ENCODE measurements at places on chromosomes 6 and 20.

GRCh38 chr20:50996901-50997865 lies 25.7 kb downstream of the KCNG1 start:
- DNase-seq = no peak

- no peak for DNase-seq
These were observed 5.3 kb upstream of the SERPINB6 start for GRCh38 chr6:2976571-2977085.

DNA sequence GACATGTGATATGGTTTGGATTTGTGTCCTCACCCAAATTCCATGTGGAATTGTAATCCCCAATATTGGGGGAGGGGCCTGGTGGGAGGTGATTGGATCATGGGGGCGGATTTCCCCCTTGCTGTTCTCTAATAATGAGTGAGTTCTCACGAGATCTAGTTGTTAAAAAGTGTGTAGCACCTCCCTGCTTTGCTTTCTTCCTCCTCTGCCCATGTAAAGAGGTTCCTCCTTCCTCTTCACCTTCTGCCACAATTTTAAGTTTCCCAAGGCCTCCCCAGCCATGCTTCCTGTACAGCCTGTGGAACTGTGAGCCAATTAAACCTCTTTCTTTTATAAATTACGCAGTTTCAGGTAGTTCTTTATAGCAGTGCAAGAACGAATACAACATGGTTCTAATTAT lies 2.1 kb upstream of the ZNF451 start:
- no peak for DNase-seq

GRCh38 chr6:24513602-24514001 lies 18.8 kb downstream of the ALDH5A1 start:
- DNase-seq = no peak

DNA sequence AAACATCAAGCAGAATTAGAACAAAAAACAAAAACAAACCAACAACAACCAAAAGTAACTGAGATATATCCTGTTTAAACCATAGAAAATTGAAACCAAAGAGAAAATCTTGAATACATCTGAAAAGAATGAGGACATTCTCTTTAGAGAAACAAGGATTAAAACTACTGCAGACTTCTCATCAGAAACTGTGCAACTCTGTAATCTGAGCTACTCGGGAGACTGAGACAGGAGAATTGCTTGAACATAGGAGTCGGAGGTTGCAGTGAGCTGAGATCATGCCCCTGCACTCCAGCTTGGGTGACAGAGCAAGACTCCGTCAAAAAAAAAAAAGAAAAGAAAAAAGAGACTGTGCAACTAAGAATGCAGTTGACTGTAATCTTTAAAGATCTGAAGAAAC lies 153.4 kb downstream of the SYNDIG1 start:
- no peak for DNase-seq

GRCh38 chr20:51937779-51938178 lies 135.5 kb upstream of the SALL4 start:
- DNase-seq = no peak

- DNase-seq = no peak
These were observed 63.4 kb downstream of the TCP11 start for GRCh38 chr6:35077713-35078105.

DNA sequence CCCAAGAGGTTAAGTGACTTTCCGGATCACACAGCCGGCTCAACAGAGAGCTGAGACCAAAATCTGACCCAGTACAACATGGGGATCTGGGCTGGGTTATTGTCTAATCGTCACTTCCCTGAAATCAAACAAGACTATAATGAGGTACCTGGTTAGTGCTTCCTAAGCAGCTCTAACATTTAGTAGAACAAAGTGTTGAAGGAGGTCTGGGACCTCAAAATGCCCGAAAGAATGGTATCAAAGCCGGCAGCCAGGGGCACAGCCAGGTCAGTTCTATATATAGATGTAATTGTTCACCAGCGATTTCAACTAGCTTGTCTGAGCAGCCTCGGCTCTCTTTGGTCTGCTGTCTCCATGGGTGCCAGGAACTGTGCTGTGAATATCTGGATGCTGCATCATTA lies 245.5 kb upstream of the ECI2 start:
- DNase-seq = no peak

DNA sequence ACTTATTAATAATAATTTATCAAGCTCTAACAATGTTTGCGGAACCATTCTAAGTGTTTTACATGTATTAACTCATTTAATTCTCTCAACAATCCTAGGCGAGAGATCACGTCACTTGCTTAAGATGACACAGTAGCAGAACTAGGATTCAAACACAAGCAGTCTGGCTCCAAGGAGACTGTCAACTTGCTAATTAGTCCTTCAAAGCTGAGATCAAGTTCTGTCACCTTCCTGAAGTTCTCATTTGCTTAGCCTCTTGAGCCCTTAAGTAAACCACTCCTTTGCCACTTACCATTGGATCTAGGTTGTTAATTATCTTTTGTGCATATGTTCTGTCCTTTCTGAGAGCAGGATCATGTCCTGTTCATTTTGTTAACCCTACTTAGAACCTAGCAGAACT lies 14.1 kb downstream of the FKBP5 start:
- DNase-seq = no peak

GRCh38 chr6:165846123-165846966 lies 183.3 kb upstream of the PDE10A start:
- DNase-seq = no peak

DNA sequence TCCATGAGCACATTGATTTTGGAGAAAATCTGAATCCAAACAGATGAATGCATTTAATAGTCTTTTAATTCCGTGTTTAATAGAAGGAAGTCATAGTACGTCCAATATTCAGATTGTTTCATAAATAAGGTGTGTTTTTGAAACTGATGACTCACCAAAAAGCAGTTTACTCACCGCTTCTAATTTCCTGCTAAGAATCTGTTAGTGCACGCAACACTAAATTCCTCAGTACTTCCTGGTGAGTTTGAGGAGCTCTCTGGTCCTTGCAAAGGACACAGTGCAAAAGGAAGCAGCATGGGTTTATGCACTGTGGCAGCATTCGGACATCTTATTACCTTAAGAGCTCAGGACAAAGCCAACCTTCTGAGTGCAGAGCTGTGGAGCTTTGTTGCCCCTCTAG lies 2.3 kb upstream of the ADGRF1 start:
- no peak for DNase-seq

GRCh38 chr6:165692106-165692653 lies 29.1 kb upstream of the PDE10A start:
- DNase-seq = no peak

GRCh38 chr6:166415833-166416347 lies 33.1 kb upstream of the MPC1 start:
- no peak for DNase-seq

DNA sequence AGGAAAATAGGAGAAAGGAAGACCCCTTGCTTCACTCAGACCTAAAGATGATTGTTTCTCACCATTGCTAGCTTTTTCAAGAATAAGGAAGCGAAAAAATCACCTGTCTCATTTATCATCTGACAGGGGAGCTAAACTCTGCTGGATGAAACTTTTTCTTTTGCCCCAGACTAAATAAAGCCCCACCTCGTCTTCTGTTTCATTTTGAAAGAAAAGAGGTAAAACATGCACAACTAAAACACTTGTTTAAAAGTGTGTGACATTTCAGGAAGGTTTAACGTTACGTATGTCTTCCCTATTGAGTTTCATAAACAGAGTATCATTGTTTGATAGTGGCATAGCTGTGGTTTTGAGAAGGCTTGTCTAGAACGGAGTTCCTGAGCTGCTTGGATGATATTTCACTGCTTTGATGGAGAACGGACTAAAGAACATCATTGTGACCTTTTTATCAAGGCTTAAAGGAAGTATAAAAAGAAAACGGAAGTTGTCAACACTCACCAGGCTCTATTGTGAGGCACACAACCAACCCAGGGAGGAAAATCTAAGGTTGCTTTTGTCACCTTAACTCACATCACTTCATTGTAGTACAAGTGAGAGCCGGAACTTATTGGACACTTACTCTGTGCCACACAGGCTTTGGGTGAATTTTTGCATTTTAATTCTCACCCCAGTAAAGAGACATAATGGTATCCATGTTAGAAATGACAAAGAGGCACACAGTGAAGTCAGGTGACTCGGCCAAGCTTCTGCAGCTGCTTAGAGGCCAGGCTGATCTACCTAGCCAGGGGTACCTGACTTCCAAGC lies 29.5 kb downstream of the TSHZ2 start:
- peak; percentile 30 for DNase-seq

GRCh38 chr20:45588800-45589199 lies 9.7 kb upstream of the WFDC8 start:
- no peak for DNase-seq

DNA sequence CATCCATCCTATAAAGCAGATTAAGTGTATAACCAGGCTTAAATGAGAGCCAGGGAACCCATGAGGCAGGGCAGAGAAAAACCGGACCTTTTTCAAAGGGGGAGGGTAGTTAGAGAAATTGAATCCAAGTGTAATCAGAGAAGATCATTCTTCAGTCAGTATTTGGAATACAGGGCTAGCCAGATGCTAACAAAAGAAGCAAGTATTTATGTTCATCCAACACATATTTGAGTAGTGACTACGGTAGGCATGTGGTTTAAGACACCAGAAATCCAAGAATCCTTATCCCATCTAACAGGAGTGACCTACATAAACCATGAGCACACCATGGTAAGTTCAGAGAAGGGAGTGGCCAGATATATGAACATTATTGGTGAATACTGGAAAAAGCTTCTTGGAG lies 46.8 kb upstream of the FAM83C start:
- no peak for DNase-seq

- peak; percentile 76 for DNase-seq
These were observed 7.8 kb upstream of the MDGA1 start for GRCh38 chr6:37705239-37706051.

DNA sequence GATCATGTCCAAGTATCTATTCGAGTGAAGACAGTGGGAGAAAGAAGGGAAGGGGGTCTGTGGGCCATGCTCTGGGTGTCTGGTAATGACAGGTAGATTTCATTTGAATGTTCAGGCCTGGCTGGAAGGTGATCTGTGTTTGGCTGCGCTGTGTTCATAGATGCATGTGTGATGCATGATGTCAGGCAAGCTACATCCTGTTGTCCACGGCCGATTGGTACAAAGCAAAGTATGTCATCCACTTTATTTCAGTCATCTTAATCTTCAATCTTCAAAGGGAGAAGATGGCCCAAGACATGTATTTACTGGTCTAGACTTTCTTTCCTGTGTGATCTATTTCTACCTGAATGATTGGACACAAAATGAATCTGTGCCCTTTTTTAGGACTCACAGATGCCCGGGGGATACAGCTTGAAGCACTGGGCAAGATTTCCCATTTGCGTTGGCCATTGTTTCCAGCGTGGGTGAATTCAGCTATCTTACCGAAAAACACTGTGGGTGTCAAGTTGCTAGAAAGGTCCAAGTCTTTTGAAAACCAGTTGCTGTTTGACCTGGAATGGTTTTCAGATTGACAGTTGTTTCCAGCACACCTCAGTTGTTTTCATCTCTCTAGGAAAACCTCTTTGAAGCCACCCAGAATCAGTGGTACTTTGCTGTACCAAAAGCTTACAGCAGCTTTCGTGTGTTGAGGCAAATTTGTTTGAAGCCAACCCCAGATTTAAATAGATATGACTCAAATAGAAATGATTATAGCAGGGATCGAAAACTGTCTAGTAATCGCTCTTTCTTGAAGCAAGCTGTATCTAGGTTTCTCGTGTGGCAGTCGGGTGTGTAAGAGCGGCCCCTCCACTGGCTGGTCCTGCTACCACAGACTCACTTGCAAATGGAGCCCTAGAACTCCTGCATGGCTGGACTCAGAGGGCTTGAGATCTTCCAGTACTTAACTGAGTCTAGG lies 27.2 kb downstream of the DUSP22 start:
- DNase-seq = no peak

- no peak for DNase-seq
These were observed 4.7 kb downstream of the OTOR start for GRCh38 chr20:16752901-16753300.

GRCh38 chr20:47985092-47985850 lies 200.0 kb upstream of the SULF2 start:
- DNase-seq = no peak

- no peak for DNase-seq
These were observed 35.1 kb downstream of the SGK1 start for GRCh38 chr6:134282816-134283215.

GRCh38 chr6:157420497-157420896 lies 39.5 kb downstream of the ZDHHC14 start:
- DNase-seq = no peak

DNA sequence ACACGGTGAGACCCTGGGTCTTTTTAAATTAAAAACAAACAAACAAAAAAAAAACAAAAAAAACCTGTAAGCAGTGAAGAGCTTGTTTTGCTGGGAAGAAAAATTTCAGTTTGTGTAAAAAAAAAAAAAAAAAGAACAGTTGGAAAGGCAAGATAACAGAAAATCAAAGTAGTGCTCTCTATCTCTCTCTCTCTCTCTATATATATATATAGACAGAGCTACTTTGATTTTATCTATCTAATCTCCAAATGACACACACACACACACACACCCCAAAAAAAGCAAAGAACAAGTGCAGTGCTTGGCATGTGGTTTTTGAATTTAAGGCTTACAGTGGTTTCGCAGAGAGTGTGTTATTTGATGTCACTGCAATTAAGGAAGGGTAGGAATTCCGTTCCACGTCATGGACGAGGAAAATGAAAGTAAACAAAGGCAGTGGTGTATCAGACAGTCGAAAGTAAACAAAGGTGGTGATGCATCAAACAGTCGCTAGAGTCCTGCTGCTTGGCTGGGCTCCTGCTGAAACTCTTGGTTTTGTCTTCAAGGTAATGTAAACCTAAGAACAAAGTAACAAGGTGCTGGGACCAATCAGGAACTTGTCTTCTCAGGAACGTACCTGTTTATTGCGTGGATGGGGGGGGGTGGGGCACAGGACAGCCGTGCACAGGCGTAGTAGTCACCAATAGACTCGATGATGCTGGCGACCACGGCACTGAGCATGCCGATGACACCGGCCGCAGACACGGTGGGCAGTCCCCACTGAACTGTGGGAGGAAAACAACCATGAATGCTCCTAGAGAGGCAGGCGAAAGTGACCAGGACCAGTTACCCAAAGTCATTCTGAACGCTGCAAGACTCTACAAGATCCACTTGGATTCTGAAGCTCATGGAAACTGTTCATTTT lies 131.8 kb downstream of the SLC23A2 start:
- no peak for DNase-seq

DNA sequence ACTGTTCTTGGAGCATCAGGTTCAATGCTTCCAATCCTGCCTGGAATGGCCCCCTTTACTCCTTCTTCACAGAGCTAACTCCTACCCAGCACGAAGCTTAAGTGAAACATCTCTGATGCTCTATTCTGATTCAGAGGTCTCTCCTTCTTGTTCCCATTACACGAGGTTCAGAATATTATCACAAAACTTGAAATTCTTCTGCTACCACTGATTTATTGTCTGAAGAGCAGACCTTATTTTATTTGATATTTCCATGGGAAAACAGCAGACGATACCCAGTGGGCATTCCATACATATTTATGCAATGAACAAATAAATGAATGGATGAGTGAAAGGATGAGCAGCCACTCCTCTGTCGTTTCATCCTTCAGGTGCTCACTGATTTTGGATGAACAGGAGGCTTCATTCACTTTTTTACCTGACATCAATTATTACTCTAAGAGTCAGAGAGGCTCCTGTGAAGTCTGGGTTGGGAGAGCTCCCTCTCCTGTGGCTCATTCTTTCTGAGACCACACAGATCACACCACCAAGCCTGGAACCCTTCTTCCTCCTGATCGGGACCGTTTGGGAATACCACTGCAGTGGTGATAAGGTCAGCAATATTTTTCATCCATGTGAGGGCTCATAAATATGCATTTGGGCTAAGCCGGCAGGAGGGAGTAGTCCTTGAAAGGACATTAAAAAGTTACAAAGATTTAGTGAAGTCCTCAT lies 25.8 kb downstream of the SMLR1 start:
- DNase-seq = no peak
